Cardiac muscle cell (in vitro differentiated cells and primary cell): ENCODE measurements at places on chromosomes 12 and 14. TPM values are rescaled to one million over a fixed set of nuclear protein-coding genes. Genes with fewer than 3 reads are reported as not detected.
A peak's percentile ranks its signal among the peaks of the same experiment; 100 is the strongest.

DNA sequence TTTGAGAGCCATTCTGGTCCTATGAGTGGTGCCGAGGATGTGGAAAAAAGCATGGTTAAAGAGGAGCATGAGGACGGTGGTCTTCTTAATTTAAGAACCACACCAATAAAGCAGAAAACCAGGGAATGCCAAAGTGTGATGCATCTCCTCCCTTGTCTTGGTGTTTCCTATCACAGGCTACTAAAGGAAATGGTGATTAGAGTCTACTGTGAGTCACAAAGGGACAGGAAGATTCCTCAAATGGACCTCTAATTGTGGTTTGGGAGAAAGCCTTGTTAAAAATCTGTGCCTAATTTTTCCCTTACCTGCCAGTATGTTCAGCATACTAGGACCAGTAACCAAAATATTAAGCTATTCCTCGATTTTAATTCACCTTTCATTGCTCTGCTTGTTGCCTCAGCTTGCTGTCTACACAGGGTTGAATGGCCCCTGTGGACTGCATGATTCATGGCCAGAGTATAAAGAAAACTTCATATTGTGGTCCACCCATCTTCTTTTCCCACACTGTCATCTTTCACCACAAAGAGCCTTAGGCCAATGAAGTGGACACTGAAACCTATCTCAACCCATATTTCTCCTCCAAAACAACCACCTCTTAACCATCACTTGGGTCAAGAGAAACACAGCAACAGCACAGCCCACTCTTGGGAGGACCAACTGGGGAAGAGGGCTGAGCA is 38.8 kb downstream of the DIO2 start:
- DNase-seq: no peak
- H3K36me3 ChIP-seq: no peaks in the 10 kb centered on the region
- no peaks in the 10 kb centered on the region for H3K27me3 ChIP-seq
- no peak overlapping the region for H3K27ac ChIP-seq
- H3K4me1 ChIP-seq: no peaks in the 10 kb centered on the region

- no peaks in the 10 kb centered on the region for H3K4me1 ChIP-seq
- no peak overlapping the region for H3K4me3 ChIP-seq
- H3K27me3 ChIP-seq: peaks cover 60% of the 10 kb centered on the region
- H3K27ac ChIP-seq: no peak overlapping the region
- no peak for DNase-seq
- H3K36me3 ChIP-seq: no peaks in the 10 kb centered on the region
Observed at GRCh38 chr12:52675301-52675701, 4.9 kb downstream of the KRT1 start.

DNA sequence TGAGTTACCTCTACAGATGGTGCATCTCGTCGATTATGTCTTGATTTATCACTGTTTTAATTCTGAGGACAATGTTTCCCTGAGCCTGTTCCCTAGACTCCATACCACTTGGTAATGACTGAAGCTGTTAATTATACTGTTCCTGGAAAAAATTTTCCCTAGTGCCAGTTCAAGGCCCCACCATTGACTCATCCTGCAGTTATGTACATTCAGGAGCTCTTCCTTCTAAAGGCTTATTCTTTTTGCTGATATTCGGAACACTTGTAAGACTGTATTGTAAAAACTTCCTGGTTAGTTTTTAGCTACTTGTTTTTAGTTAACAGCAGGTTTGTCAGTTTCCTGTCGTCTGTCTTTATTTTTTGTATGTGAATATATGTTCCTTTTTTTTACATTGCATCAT is 30.4 kb upstream of the PPP2R5E start:
- H3K27ac ChIP-seq: no peak overlapping the region
- DNase-seq: peak; percentile 9
- H3K4me1 ChIP-seq: no peaks in the 10 kb centered on the region
- no peak overlapping the region for H3K4me3 ChIP-seq

- H3K27me3 ChIP-seq: no peaks in the 10 kb centered on the region
- no peak overlapping the region for H3K4me3 ChIP-seq
- no peak for DNase-seq
- no peaks in the 10 kb centered on the region for H3K36me3 ChIP-seq
- H3K4me1 ChIP-seq: no peaks in the 10 kb centered on the region
Observed at GRCh38 chr12:108369736-108370396, 30.8 kb upstream of the CMKLR1 start.

DNA sequence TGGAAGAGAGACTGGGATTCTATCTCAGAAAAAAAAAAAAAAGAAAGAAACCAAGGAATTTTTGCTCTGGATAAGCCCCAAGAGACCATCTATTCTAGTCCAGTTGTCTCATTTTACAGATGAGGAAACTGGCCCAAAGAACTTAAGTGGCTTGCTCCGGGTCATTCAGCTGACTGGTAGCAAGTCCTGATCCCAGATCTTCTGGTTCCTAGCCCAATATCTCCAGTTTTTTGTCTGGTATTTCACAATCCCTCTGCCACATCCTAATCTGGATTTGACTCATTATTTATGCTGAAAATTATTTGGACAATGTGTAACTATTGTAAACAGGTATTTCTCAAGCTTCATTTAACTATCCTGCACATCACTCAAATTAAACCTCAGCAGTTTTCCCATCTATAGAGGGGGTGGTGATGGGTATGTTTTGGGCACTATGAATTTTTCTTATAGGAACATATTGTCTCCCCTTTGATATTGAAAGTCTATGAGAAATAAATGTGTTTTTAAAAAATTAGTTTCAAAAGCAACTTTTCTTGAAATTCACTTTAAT is 43.4 kb downstream of the PPP2R5E start:
- H3K4me1 ChIP-seq: peaks cover 13% of the 10 kb centered on the region
- no peak for DNase-seq
- no peaks in the 10 kb centered on the region for H3K36me3 ChIP-seq
- no peak overlapping the region for H3K4me3 ChIP-seq
- no peak overlapping the region for H3K27ac ChIP-seq
- no peaks in the 10 kb centered on the region for H3K27me3 ChIP-seq

DNA sequence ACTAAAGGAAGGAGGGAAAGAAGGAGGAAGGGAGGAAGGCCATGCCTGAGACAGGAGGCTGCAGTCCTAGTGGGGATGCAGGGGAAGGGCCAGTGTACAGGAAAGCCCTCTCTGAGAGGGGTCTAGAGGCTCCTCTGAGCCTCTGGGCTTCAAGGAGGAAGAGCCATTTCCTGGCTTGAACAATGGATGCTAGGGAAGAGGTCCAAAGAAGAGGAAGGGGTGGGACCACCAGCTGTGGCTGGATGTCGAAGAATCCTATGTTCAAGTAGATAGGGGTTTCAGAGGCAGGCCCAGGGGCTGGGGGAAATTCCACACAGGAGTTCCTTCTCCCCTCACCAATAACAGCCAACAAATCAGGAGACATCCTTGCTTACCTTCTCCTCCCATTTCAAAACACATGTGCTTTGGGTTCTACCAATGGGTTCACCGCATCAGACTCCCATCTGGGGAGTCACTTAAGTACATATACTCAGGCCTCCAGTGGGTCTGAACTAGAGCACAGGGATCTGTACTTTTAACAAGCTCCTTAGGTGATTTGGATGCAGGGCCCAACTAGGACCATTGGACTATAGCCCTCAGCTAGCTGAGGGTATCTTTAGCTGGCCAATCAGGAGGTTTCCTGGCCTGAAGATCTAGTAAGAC is 32.4 kb downstream of the PRPF40B start:
- H3K4me3 ChIP-seq: no peak overlapping the region
- H3K27ac ChIP-seq: no peak overlapping the region
- no peaks in the 10 kb centered on the region for H3K36me3 ChIP-seq
- DNase-seq: no peak
- H3K27me3 ChIP-seq: no peaks in the 10 kb centered on the region
- no peaks in the 10 kb centered on the region for H3K4me1 ChIP-seq

DNA sequence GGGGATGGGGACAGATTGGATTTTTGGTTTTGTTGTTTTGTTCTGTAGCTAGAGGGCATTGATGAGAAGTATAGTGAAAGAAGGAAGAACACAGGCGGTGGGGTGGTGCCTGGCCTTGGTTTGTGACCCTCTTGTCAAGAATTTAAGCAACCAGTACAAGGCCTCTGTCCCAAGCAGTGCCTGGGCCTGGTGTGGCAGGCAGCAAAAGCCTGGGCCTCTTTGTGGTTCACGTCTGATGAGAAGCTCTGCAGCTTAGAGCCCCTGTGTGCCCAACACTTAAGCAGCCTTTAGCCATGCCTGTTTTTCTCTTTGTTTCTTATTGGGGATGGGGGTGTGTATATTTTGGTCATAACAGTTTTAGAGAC is 98.0 kb downstream of the PPP2R5C start:
- no peaks in the 10 kb centered on the region for H3K36me3 ChIP-seq
- DNase-seq: no peak
- peaks cover 9% of the 10 kb centered on the region for H3K4me1 ChIP-seq
- no peak overlapping the region for H3K4me3 ChIP-seq
- no peaks in the 10 kb centered on the region for H3K27me3 ChIP-seq

DNA sequence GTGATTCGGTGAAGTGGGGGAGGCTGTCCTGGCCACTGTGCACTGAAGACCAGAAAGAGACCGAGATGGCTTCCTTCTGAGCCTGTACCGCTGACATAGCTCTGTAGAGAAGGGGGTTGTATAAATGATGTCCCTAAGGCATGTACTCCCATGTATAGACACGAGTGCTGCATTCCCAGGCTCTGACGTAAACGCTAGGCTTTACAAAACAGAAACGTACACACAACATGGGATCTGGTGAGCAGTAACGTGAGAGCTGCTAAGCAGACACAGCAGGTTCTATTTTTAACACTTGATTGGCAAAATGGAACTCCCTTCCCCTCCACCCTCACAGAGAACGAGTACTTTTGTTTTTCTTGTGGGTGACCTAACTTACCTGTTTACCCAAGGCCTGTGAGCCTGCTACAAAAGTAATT is 35.9 kb downstream of the ACADS start:
- DNase-seq: peak; percentile 84
- H3K36me3 ChIP-seq: peaks cover 23% of the 10 kb centered on the region
- H3K27me3 ChIP-seq: no peaks in the 10 kb centered on the region
- peak overlapping the region; percentile 96 for H3K27ac ChIP-seq
- peaks cover 27% of the 10 kb centered on the region for H3K4me1 ChIP-seq

Gene SYNDIG1L
- 0.52 TPM in 1 of 2 replicates, not detected in the other for polyA plus RNA-seq

Gene TRHDE
- polyA plus RNA-seq: not detected in 2 replicates

GRCh38 chr14:103091041-103091882 is 3.3 kb upstream of the EXOC3L4 start:
- H3K4me1 ChIP-seq: no peaks in the 10 kb centered on the region
- peaks cover 6% of the 10 kb centered on the region for H3K27me3 ChIP-seq
- no peak overlapping the region for H3K27ac ChIP-seq
- peak; percentile 56 for DNase-seq
- H3K36me3 ChIP-seq: no peaks in the 10 kb centered on the region

GRCh38 chr14:92040431-92041051 is 682 bp upstream of the TRIP11 start:
- H3K27me3 ChIP-seq: no peaks in the 10 kb centered on the region
- H3K4me1 ChIP-seq: peaks cover 12% of the 10 kb centered on the region
- H3K27ac ChIP-seq: peak overlapping the region; percentile 100
